Hindlimb muscle (tissue), 1 donor: ENCODE measurements at places on chromosomes 16 and 17. TPM values are rescaled to one million over a fixed set of nuclear protein-coding genes. Genes with fewer than 3 reads are reported as not detected.
A peak's percentile ranks its signal among the peaks of the same experiment; 100 is the strongest.

GRCh38 chr17:6994118-6994598 lies 1.7 kb upstream of the ALOX12 start:
- DNase-seq, result no peak

DNA sequence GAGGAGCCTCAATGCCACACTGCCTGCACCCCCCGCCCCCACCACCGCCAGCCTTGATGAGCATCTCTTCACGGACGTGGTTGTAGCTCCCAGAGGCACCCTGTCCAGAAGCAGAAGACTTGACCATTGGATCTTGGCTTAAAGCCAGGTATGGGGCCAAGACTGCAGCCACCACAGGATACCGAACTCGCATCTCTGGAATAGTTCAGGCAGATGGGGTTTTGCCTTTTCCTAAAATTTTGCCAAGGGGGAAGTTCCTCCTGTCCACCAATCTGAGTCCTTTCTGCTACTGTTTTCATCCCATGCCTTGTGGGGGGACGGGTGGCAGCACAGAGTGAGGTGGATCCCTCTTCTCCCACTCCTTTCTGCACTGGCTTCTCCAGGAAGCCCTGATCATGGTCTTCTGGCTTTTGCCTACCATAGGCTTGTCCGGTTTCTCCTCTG lies 939 bp downstream of the CORO6 start:
- no peak for DNase-seq

DNA sequence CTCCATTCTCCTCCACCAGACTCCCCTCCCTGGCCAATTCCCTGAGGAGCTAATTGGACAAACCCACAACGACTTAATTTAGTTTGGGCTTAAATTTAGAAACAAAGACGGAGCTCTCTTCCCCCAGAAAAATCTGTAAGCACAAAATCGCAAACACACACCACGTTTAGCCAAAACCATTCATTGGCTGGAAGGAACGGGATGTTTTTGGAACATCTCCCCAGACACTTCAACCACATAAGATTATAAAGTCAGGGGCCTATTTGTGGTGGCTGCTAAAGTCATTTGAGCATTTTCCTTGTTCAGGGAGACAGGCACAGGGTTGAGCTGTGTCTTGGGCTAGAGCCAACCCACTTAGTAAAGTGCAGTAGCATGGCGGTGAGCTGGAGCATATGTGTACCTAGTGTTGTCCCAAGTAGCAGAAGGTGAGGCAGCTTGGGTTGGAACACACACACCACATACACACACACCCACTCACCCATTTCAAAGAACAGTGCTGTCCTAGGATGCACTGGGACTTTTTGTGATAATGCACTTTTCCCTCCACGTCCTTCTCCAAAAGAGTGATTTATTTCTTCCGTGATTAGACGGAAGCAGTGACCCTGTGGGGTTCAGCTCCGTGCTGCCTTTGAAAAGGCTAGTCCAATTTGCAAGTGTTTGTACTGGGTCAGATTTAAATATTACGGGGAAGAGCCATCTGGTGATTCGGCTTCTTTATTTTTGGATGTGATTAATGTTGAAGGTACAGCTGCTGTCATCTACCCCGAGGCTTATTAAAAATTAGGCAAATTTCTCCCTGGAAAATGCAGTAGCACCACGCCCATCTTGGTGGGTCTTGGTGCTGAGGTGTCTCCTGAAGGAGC lies 32.2 kb downstream of the ELAC2 start:
- DNase-seq, result peak; percentile 48

DNA sequence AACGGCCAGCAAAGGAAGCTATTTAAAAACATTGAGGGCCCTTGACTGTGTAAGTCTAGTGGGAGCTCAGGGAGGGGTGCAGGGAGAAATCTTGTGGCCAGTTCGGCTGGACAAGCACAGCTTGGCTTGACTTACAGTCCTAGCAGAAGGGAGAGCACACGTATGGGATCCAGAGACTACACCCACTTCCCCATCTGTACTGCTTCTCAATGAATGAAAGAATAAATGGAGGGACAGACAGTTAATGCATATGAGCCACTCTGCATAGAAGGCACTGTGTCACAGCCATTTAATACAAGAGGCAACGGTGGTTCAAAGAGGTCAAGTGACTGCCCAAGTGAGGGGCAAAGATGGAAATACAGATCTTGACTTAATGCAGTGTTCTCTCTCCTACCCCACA lies 15.5 kb downstream of the GTF3C1 start:
- no peak for DNase-seq

The EME1 gene
- 4.9 TPM for polyA plus RNA-seq

- DNase-seq, result no peak
Observed at GRCh38 chr16:87125206-87126155, 191.7 kb downstream of the C16orf95 start.

The TP53TG3D gene
- polyA plus RNA-seq, result not detected

DNA sequence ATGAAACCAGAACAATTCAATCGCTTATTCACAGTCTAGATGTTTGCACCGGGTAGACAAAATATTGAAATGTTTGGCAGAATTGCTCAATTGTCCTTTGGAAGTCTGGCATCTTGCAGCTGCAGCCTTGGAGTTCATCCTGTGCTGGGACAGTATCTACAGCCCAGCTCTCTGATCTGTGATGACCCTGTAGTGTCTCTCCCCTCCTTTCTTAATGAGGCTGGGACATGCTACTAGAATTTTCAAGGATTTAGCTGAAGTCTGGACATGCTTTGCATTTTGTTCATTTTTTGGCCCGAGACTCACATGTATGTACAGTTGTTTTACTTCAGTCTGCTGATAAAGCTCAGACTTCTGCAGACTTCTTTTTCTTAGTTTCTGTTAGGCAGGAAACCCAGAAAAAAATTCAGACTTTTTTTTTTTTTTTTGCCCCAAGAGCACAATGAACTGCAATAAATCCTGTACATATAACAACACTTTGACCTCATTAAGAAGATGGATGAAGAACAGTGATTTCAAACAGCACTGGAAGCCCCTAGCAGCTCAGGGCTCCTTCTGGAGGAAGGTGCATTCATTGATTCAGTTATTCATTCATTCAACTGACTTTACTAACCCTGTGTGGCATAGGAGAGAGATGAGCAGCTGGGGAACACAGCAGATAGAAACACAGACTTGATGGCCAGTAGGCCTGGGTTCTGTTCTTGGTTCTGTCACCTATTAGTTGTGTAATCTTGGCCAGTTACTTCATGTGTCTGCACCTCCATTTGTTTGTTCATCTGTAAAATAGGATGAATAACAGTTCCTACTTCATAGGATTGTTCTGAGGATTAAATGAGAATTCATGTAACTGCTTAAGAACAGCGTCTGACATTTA lies 210.0 kb downstream of the MAP2K4 start:
- no peak for DNase-seq

DNA sequence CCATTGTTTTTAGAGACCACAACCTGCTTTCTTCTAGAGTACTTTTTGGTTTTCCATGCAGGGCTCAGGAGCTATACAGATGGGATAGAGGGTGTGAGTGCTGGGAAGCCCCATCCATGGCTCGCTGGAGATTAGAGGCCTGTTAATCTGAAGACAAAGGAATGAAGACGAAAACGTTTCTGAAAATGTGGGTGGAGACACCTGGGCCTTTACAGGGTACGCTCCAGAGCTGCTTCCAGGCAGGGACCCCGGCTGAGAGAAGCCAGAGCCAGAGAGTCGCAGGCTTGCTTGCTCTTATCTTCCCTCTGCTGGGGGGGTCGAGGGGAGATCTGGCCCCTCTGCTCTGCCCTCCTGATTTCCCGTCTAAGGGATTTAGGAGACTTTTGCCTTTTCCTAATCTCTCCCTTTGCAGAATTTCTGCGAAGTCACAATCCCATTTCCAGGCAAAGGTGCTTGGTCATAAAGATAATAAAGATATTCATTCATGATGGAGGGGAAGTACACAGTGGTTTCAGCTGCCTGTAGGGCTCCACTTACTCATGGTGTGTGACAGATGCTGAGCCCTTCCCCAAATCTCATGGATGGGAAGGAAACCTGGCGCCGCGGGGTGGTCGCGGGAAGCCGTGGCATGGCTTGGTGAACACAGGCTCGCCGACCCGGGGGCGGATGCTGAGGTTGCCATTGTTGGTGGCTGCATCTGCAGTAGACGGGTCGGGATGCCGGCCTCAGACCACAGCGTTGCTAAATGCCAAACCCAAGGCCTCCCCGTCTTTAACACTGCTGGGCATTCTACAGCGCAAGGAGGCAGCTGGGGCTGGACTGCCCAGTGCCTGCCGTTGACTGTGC lies 4.8 kb upstream of the SOCS3 start:
- no peak for DNase-seq

DNA sequence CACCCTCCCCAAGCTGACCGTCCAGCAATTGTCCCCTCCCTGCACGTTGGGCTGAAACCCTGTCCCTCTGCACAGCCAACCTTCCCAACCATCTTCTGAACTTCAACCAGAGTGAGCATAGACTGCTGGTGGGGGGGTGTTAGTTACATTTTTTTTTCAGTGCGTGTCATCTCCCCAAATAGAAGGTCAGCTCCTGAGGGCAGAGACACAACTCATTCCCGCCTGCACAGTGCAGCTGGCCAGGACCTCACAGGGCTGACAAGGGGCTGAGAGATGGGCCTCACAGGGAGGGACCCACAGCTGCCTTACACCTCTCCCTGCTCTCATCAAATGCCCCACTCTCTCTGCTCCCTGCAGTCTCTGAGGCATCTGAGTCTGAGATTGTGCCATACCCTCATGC lies 8.4 kb downstream of the SRL start:
- DNase-seq, result no peak

The SPHK1 gene
- 2.3 TPM for polyA plus RNA-seq

The ACTG1 gene
- 1,339 TPM for polyA plus RNA-seq

DNA sequence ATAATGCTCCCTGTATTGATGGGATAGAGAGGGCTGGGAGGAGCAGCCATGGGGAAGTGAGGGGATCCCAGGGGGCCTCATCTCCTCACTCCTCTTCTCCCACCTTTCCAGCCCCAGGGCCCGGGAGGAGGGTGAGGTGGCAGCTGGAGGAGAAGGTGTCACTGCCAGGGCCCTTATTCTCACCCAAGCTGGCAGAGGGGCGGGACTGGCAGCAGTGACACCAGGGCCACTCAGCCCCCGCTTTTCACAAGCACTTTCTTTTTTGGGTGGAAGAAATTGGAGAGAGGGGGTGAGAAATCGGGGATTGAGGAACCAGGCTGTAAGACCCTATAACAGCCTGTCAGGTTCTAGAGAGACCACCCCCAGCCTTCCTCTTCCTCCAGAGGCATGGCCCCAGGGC lies 2.4 kb upstream of the TBX21 start:
- DNase-seq, result no peak

The ATP1B2 gene
- 33.8 TPM for polyA plus RNA-seq

The CFAP97D1 gene
- polyA plus RNA-seq, result not detected

- DNase-seq, result no peak
Observed at GRCh38 chr17:51706093-51706492, 445.7 kb downstream of the UTP18 start.

- DNase-seq, result no peak
Observed at GRCh38 chr16:440627-441026, 15.2 kb downstream of the RAB11FIP3 start.

DNA sequence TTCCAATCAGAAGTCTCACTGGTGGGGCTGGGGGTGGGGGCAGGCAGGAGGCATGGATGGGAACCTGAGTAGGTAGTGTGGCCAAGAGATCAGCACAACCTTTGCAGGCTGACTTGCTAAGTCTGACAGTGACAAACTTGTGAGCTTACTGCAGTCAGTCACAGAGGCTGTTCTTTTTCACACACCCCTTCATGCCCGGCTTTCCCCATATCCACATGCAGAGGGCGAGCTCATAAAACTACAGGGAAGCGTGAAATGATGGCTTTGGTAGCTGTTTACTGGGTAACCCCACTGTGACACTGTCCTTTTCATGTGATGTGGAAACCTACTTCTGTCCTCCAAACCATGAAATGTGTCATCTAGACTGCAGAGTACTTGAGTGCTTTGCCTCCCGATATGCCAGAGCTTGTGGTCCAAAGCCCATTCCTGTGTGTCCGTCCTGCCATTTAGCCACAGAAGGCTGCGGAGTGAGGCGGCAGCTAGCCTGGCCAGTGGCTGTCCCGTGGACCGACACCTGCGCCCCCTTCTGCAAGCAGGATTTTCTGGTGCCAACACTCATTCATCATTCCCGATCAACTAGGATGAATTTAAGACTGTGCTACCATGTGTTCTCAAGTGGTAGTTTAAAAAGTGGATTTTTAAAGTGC lies 9.8 kb downstream of the GEMIN4 start:
- no peak for DNase-seq

GRCh38 chr16:59192551-59193199 lies 458.6 kb upstream of the GOT2 start:
- no peak for DNase-seq

- no peak for DNase-seq
Observed at GRCh38 chr17:73227379-73227778, 34.3 kb downstream of the CPSF4L start.

The C16orf92 gene
- not detected for polyA plus RNA-seq

The KRT40 gene
- 3.9 TPM for polyA plus RNA-seq

The NRN1L gene
- polyA plus RNA-seq, result 1.6 TPM

DNA sequence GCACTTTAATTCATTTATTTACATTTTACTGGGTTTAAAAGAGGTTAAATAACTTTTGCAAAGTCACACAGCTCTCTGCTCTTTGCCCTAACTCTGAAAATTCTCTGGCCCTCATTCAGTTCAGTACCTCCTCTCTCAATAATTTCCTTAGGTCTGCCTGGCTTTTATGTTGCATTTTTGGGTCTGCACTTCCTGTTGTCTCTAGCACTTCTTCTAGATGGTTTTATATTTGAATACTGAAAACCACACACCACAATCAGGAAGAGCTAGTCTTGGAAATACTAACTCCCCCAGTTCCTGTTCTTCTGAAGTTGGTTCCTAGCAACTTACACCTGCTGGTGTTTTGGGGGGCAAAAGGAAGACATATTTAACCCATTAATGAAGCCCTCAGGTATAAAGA lies 577.9 kb downstream of the HS3ST4 start:
- no peak for DNase-seq

DNA sequence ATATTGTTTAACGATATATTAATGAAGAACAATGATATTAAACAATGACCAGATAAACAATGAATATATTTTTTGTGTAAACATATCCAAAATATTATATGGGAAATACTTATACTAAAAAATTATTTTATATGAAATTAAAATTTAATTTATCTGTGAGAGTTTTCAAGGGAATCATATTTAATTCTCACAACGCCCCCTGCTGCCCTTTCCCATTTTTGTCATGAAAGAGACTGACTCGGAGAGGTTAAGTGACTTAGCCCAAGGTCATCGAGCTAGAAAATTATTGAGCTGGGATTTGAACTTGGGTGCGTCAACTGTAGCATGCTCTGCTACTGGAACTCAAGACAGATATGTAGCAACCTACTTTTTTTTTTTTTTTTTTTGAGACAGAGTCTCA lies 7.2 kb upstream of the MYCBPAP start:
- no peak for DNase-seq

DNA sequence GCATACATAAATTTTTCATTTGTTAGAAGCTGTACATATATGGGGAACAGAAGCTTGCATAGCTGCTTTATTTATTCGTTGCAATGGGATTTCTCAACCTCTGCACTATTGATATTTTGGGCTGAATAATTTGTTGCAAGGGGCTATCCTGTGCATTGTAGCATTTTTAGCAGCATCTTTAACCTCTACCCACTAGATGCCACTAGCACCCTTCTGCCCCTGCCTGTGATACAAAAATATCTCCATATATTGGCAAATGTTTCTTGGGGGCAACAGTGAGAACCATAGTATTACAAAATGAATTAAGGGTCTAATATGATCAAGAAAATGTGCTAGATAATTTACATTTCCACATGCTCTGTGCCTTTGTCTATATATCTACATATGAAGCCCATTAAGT lies 1401.0 kb downstream of the CDH11 start:
- DNase-seq, result no peak

The ASPSCR1 gene
- 30.0 TPM for polyA plus RNA-seq
